ENCODE measurements at places on chromosomes 6 and 20.
A peak's percentile ranks its signal among the peaks of the same experiment; 100 is the strongest.

GRCh38 chr6:39225543-39225942 lies 3.7 kb downstream of the KCNK5 start:
- peak; percentile 69 for DNase-seq

DNA sequence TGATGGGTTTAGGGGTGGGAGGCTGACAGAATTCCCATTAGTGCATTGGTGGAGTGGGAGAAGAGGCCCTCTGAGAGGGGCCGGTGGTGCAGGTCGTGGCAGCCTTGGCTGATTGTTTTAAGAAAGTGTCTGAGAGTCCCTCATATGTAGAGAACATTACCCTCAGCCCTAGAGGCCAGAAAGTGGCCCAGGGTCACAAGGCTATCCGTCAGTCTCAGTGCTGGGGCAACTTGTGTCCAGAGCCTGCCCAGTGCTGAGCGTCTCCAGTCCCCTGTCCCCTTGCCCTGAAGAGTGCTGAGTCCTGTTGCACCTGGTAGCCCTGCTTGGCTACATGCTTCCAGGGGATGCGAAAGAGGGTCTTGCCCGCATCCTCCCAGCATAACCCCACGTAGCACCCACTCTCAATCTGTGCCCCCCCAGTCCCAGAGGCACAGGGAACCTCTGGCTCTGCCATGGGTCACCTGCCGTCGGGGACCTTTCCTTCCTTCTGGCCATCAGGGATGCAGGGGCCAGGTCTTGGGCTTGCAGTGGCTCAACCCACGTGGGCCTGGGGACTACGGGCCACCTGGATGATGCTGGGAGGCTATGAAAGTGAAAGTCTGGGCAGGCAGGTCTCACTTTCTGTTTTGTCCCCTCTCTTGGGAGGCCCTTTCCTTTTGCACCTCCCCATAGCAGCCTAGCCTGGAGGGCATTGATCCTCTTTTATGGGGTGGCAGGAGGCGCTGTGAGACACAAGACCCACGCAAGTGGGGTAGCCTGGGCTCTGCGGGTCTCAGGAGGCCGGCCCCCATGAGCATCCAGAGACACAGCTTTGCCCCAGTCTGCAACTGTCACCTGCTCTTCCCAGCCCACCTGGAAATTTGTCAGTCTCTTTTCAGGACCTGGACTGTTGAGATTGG lies 12.2 kb downstream of the DUSP15 start:
- DNase-seq: no peak

DNA sequence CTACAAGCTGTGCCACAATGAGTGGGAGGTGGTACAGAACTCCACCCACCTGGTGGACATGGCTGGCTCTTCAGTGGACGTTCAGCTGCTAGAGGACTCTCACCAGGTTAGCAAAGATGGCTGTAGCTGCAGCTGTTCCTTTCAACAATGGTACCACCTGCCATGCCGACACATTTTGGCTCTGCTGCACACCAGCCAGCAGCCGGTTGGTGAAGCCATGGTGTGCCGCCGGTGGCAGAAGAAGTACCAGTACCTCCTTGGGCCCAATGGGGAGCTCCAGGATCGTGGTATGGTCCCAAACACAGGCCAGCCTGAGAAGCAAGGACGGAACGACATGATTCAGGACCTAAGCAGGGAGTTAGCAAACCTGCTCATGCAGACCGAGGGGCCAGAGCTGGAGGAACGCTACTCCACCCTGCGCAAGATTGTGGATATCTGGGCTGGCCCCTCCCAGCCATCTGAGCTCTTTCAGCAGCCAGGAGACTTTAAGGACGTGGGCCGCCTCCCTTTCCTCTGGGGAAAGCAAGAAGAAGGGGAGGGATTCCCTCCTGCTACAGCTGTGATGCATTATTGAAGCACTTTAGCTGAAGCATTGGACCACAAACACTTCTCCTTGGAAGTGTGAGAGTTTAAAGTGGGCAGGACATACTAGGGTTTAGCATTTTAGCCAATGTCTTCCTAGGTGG lies 2.8 kb upstream of the ZSWIM1 start:
- DNase-seq: no peak

DNA sequence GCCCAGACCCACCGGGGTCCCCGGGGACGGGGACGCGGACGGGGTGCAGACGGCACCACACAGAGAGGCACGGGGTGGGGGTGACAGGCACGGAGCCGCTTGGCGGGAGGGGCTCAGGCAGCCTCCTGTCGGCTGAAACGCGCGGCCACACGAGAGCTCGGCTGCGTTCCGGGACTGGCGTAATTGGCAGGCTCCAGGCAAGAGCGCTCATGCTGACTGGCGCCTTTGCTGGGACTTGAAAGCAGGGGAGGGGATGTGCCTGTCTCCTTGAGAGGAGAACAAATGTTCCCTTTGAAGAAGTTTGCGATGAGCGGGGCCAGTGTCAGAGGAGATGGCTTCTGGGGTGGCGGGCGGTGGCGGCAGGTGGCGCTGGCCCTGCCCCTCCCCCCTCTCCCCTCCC lies 25.8 kb downstream of the BHLHE23 start:
- no peak for DNase-seq

DNA sequence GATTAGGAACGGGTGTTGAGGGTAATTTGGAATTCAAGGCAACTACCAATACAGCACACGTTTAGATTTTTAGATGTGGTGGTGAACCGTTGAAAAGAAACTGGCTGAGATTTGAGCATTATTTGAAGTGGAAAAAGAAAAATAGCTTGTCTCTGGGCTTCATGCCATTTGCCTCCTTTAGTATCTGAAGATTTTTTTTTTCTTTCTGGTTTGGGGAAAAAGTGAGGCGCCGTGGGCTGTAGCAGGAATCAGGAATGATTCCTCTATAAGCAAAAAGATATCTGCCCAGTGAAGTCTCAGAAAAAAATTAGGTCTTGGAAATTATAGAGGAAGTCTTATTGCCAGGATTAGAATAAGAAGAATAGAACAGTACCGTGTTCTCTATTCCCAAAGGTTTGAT lies 88.5 kb downstream of the RPS12 start:
- no peak for DNase-seq

GRCh38 chr6:17354700-17355403 lies 38.5 kb upstream of the CAP2 start:
- no peak for DNase-seq

DNA sequence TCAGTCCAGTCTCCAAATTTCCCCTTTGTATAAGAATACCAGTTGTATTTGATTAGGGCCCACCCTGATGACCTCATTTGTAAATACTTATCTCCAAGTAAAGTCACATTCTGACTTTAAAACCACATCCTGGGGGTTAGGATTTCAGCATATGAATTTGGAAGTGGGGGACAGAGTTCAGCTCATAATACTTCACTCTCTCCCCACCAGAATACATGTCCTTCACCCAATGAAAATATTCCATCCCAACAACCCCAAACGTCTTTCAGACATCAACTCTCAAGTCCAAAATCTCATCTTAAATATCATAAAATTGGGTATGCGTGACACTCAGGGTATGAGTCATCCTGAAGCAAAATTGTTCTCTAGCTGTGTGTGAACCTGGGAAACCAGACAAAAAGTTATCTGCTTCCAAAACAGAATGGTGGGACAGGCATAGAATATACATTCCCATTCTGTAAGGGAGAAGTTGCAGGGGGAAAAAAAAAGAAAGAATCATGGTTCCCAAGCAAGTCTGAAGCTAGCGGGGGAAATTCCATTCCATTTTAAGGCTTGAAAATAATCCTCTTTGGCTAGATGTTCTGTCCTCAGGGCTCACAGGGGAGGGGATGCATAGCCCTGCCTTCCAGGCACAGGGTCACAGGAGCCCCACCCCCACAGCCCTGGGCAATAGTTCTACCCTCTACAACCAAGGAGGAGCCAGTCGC lies 113.9 kb downstream of the ADAT2 start:
- no peak for DNase-seq

DNA sequence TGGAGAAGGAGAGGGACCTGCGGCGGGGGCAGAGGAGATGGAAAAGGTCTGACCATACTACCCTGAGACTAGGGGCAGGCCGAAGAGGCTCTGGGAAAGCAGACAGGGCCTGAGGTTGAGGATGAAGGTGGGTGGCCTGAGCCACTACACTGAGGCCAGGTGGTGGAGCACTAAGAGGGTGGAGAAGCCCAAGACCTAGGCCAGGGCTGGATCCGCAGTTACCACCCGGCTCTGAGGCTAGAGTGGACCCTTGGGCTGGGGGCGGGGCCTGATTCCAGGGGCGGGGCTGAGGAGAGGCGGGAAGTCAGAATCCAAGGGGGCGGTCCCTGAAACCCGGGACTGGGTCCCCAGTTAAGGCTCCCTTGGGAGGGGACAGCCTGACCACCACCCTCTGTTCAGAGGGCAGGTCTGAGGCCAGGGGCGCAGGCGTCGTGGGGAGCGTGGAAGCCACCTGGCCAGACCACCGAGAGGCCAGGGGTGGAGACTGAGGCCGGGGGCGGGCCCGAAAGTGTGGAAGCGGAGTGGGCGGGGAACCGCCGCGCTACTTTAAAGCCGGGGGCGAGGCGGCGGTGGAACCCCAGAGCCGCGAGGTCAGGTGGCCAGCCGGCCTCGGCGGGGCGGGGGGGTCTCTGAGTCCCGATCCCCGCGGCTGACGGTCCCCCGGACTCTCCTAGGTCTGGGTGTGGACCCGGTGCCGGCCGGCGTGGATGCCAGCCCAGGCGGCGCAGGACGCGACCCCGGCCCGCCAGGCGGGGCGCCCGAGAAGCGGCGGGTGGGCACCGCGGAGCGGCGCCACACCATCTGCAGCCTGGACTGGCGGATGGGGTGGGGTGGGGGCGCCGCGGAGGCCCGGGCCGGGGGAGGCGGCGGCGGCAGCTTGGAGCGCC lies 8.3 kb downstream of the CCM2L start:
- peak; percentile 92 for DNase-seq

- no peak for DNase-seq
These were observed 93.5 kb downstream of the B3GAT2 start for GRCh38 chr6:70863343-70863742.

DNA sequence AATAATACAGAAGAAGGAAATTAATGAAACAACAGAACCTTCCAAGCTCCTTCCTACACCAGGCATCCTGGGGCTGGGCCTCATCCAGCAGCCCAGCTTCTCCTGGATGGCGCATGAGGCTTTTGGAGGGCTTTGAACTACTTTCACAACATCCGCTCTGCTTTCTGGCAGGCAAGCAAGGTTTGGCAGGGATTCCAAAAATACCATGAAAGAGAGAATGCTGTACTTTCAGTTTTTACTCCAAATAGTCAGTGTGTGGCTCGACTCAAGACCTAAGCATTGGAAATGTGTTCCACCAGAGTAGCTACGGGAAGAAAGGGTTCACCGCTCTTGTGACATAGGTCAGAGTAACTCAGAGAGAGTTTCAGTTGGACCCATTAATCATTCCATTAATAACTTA lies 125.4 kb downstream of the OPRM1 start:
- DNase-seq: no peak

- DNase-seq: no peak
These were observed 67.6 kb downstream of the B4GALT5 start for GRCh38 chr20:49646126-49646525.

GRCh38 chr6:157246048-157246630 lies 77.2 kb downstream of the TMEM242 start:
- DNase-seq: no peak

DNA sequence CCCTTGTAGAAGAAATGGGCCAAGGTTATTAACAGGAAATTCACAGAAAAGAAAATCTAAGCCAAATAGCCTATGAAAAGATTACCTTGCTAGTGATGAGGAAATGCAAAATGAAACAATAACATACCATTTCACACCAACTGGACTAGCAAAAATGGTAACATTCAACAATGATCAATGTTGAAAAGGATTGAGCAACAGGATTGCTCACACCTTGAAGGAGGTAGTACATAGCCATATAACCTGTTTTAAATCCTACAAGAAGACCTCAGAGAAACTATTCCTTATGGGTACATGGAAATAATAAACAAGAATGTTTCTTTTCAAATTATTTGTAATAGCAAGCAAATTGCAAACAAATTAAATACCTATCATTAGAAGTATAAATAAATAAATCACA lies 107.4 kb downstream of the BFSP1 start:
- no peak for DNase-seq

- no peak for DNase-seq
These were observed 114.5 kb downstream of the MAP3K5 start for GRCh38 chr6:136677822-136678221.

- no peak for DNase-seq
These were observed 195.1 kb downstream of the HDGFL1 start for GRCh38 chr6:22764496-22764895.

DNA sequence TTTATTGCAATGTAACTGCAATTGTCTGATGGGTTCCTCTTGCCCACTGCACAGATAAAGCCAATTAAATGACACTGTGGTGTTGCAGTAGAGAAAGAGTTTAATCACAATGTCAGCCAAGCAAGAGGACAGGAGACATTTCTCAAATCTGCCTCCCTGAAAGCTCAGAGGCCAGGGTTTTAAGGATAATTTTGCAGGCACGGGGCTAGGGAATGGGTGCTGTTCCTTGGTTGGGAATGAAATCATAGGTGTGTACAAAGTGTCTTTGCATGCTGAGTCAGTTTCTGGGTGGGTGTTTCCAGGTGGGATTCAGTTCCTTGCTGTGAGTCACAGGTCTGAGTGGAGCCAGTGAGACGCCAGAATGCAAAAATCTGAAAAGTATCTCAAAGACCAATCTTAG lies 271.4 kb downstream of the DOK5 start:
- no peak for DNase-seq

GRCh38 chr6:136734977-136735376 lies 57.3 kb downstream of the MAP3K5 start:
- no peak for DNase-seq

DNA sequence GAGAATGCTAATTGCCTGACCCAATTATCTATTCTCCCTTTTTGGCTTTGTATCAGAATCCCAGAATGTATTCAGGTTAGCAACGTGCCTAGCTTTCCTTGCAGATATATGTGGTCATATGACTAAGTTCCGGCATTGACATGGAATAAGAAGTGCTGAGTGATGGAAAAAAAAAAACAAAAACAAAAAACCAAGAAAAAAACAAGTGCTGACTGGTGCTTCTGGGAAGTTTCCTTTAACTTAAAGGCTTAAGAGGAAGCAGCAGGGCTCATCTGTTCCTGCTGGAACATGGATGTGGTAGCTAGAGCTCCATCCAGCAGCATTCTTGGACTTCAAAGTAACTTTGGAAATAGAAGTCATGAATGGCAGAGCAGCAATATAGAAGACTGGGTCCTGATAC lies 10.4 kb upstream of the RPF2 start:
- DNase-seq: no peak

Measured in iPS-NIHi11 (cell line).